ENCODE measurements at places on chromosomes 7 and 10.

- DNase-seq = peak; percentile 94
These were observed at the start of gene PFKFB3 for GRCh38 chr10:6202684-6203330. Gene PFKFB3, plus strand, starts transcription at chr10:6202932. Its CDS starts 329 bp downstream, at chr10:6203261.

- no peak for DNase-seq
These were observed 46.7 kb upstream of the CALD1 start for GRCh38 chr7:134732728-134733127.

- DNase-seq = no peak
These were observed 84.4 kb upstream of the PAX2 start for GRCh38 chr10:100660945-100661344.

- DNase-seq = no peak
These were observed 41.9 kb upstream of the FAM180A start for GRCh38 chr7:135790371-135790977.

DNA sequence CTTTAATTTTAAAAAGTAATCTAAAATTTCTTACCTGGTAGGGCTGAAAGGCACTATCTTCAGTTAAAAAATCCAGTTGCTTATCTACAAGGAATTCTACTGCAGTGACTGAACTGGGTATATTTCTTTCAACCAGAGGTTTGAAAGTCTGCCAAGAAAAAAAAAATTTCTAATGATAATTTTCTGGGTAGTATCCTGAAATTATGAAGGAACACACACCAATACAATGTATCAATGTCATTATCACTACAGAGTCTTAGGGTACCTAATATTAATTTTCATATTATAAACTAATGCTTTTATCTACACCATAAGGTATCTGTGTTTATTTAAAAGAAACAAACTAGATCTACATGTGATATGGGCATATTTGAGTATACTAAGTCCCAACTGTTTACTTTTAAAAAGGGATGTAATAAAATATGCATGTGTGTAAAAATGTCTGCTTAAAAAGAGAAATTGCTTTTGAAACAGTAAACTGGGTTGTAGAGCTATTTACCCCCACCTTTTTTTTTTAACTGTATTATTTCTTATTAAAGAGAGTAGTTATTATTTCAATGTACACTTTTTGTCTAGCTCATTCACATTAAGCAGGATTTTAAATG, 131.6 kb downstream of the NRBF2 start:
- no peak for DNase-seq

DNA sequence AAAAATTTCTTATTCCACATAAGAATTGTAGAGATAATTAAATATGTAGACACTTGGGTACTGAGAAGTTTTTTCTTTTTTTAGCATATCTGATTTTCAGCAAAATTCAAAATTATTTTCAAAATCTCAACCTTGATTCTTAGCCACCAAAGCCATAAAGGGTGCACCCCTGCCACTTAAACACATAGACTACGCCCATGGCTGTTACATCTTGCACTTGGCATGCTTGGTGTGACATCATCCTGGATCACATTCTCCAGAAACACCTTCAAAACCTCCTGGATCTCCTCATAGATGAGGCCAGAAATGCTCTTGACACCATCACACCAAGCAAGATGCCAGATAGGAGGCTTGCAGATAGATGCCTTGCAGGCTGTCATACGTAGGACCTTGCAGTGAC, 89.1 kb upstream of the KLF14 start:
- peak; percentile 19 for DNase-seq

DNA sequence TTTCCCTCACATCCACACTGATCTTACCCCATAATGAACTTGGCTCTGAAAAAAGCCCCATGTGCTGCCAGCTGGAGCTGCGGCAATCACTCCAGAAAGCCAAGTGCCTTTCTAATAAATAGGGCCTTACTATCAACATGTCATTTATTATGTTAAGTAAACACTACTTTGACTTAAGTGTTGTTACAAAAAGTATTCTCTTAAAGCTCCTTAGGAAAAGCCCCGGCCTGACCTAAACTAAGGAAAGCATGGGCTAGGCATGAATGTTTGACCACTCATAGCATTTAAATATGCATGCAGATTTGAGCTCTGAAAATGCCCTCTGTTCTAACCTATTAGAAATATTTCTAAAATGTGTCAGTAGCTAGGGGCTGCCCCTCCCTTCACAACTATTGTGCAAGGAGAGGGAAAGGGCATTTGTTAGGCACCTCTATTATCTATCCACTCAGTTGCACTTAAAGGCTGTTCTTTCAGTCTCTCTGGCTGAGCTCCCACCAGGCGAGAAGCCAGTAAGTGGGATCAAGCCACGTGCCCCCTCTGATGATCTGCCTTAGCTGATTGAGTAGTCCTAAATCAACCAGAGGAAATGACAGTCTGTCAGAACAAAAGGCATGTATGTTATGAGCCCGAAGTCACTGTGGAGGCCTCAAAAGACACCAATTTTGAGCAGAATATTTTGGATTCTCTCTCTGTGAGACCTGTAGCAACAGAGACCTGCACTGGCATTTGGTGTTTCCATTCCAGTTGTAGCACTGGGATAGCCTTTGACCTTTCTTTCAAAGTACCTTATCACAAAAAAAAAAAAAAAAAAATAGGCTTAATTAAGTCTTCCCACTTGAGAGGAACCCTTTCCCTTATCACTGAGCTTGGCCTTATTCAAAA, 77.1 kb downstream of the ITGB8 start:
- DNase-seq = peak; percentile 62

DNA sequence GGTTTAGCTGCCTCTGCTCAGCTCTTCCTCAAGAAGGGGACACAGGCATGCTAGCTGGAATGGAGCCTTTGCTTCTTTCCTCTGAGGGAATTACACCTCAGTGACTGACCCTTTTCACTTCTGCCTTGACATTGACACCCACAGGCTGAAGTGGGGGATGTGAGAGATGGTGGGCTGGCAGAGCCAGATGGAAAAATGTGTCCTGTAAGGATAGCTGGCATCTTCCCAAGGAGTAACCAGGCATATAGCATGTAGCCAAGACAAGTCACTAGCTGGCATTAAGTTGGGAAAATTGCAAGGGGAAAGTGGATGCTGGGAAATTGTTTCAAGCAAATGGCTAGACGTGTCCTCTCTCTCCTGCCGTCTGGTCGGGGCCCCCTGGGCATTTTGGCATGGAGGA, 19.9 kb downstream of the STMP1 start:
- DNase-seq = no peak

DNA sequence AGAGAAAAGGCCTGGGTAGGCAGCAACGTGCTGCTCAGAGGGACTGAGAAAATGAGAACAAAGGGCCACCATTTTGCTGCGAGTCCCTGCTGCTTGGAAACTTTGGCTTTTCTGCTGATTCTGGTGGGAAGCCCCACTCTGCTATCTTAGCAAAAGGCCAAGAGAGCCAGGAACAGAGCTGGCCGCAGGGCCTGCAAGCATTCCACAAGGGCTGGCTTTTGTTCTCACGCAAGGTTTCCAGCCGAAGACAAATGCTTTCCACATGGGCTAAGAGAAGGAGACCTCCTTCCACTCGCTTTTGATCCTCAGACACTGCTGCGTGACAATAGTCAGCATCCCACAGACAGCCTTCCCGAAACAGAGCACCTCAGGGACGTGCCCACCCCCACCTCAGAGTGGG, 163.1 kb downstream of the ARHGAP12 start:
- DNase-seq = peak; percentile 25

DNA sequence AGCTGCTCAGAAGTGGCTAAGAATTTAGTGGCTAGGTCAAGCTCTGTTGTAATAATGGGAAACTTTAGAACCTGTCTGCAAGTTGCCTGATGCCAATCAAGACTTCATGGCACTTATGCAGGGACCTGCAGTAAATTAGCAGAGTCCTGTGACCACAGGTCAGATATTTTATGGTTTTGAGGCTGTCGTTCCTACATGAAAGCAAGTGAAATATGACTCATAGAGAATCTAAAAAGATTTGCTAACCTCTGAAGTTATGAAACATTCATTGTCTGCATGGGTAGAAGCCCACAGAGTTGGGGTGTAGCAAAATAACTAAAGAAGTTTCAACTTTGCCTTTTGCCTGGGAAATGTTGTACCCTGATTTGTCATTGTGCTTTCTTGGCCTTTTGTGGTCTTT, 32.3 kb downstream of the SLC39A12 start:
- DNase-seq = peak; percentile 62

All from EL (cell line).